ENCODE measurements at places on chromosomes 7 and 10. TPM values are rescaled to one million over a fixed set of nuclear protein-coding genes. Genes with fewer than 3 reads are reported as not detected.
A peak's percentile ranks its signal among the peaks of the same experiment; 100 is the strongest.

Gene NFE2L3
- 2.6 TPM for total RNA-seq

Gene SEMA3D
- total RNA-seq = under 0.01 TPM

Gene SORCS1
- total RNA-seq = not detected

Gene POLR1F
- 35.8 TPM for total RNA-seq

GRCh38 chr7:27111042-27111750, 8.7 kb upstream of the HOXA2 start:
- DNase-seq = peak; percentile 81

- no peak for DNase-seq
Observed at GRCh38 chr10:131199646-131200045, 111.9 kb downstream of the TCERG1L start.

- DNase-seq = peak; percentile 20
Observed at GRCh38 chr7:25789701-25790640, 362.0 kb upstream of the NFE2L3 start.

- peak; percentile 72 for DNase-seq
Observed at GRCh38 chr7:51062222-51062987, 254.2 kb downstream of the COBL start.

DNA sequence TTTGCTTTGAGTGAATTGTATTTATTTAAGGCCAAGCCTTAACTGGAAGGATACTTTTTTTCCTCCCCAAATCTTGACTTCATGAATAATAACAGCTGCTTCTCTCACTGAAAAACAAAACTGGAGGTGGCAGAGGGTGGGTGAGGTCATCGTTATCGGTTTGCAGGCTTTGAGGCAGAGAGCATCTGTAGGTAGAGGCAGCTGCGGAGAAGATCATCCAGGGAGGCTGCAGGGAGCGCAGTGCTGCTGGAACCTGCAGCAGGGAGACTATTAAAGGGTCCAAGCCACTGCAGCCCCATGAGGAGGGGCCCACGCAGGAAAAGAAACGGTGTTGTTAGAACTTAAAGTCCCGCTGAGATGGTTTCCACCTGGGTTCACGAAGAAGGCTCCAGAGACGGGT, 112.1 kb upstream of the SDK1 start:
- DNase-seq = peak; percentile 46

GRCh38 chr7:80720146-80720545, 81.7 kb downstream of the CD36 start:
- DNase-seq = no peak

- no peak for DNase-seq
Observed at GRCh38 chr7:148828965-148829364, 55.1 kb downstream of the EZH2 start.

GRCh38 chr10:103333934-103334520, 16.9 kb downstream of the PCGF6 start:
- DNase-seq = no peak

Gene IDI2
- not detected for total RNA-seq

DNA sequence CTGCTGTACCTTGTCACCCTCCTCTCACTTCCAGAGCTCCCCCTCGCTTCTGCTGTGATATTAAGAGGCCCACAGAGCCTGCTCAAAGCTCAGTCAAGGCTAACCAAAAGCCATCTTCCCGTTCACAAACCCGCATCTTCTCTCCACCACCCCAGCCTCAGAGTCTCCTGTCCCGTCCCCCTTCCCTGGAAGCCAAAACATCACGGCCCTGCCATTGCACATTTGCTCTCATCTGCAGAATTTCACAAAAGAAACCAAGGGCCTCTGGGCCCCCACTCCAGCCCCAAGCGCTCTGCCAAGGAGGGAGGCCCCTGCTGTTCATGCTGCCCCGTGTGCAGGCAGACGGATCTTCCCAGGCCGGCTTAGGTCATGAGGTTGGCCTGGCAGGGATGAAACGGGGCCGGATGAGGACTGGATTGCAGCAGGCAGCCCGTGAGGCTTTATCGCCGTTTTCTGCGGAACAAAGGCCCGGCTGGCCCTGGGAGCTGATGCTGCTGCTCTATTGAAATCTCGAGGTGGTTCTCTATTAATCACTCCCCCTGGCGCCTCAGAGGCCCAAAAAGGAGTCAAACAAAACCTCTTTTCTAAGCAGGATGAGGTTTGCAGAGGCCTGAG, 31.6 kb upstream of the FOXK1 start:
- DNase-seq = no peak

DNA sequence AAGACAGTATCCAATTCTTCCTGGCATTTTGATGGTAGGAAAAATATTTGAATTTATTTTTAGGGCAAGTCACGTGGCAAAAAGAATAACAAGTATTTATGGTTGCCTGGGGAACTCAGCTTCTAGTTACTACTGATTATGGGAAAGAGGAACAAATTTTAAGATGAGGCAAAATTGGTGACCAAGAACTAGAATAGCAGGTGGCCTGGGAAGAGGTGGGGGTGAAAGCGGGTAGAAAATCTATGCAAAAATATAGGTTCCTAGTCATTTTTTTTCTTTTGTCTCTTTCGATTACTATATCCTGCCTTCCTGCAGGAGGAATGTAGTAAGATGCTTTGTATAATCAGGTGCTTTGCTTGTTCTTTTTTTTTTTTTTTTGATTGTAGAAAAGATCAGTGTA, 27.8 kb downstream of the ENTPD1 start:
- no peak for DNase-seq

DNA sequence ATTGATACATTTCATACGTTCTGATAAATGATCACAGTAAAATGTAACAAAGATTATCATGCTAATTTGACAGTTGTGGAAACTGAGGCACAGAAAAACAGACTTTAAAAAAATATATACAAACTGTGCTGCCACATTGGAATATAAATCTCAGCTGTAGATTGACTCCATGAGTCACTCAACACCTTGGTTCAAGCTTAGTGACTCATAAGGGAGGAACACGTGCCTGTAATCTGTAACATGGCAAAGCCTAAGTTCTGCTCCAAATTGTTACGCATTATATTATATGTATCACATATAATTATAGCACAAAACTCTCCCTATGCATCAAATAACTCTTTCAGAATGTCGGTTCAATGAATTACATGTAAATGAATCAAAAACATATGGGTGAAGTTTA, 1047.5 kb downstream of the GATA3 start:
- no peak for DNase-seq

DNA sequence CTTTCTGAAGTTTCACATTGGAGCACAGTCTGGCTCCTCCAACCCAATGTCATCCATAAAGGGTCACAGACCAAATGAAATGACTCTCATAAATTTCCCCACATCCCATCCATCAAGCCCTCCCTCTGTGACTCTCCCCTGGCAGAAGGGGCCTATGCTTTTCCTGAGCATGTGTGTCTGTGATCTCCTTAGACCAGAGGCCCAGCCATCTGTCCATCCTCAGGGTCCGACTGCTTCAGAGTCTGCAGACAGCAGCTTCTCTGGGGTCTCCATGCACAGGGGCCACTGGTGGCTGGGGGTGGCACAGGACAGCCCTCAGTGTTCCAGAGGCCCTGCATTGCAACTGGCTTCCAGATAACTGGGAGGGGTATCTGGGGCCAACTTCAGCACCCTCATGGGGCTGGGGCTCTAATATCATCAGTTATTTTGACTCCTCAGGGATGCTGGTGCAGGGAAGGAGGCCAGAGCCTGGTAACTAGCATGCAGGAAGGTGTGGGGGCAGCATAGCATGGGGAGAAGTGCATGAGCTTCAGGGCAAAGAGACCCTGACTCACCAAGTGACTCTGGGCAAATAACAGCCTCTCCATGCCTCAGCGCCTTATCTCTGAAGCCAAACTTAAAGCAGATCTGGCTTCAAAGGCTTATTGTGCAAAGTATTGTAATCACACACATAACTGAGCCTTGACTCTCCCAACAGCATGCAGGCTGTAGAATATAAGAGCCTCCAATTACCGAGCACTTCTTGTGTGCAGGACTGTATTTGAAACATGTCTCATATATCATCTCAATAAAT, 266.9 kb downstream of the GRID1 start:
- no peak for DNase-seq

GRCh38 chr7:9842301-9842700, 1131.4 kb upstream of the PHF14 start:
- no peak for DNase-seq

DNA sequence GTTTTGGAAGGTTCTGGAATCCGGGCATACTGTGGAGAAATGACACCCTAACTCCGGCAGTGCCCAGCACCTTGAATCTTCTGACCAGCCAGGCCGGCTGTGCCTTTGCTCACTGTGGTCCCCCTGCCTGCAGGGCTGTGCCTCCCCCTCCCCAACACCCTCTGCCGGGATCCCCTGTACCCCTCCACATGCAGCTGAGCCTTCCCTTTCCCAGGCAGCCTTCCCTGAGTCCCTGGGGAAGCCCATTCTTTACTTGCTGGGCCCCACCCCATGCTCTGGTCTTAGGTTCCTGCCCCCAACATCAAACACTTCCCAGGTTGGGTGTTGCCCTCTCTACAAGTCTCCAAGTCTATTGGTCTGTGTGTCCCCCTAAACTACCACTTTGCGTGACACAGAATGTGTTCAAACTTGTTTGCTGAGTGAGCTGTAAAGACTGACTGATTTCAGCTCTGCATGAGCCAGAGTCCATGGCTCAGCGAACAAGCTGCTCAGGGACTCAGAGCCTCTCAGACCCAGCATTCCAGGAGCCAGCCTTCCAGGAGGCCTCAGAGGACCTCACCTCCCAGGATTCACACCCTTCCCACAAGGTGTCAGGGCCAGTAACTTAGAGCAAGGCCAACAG, 31.6 kb downstream of the CALML5 start:
- no peak for DNase-seq

DNA sequence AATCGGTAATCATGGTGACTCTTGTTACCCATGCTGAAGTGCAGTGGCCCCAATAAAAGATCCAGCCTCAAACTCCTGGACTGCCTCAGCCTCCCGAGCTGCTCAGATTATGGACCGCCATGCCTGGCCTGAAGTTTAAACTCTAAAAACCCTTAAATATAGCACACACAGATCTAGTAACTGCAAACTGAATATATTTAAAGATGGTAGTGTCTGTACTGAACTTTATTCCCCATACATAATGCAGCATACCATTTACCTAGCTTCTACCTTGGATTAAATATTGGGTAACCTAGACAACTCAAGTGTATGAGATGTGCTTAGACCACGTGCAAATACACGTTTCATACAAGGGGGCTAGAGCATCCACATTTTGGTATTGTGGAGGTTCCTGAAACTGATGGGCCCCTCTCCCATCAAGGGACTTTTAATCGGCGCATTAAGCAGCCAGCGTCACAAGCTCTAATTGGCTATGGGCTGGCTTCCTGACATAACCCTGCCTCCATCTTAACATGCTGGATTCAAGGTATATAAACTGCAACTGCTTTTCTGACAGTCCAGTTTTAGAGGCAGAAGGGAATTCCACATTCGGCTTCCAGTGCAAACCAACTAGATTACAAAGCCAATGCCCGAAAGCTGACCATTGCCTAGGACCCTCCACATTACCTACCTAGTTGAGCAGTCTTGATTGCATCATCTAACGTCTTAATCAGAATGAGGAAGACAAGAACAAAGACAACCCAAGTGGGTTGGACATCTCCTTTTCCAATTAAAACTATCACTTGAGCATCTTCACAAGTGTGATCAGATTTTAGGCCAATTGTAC, 13.0 kb downstream of the HNRNPA2B1 start:
- DNase-seq = no peak

DNA sequence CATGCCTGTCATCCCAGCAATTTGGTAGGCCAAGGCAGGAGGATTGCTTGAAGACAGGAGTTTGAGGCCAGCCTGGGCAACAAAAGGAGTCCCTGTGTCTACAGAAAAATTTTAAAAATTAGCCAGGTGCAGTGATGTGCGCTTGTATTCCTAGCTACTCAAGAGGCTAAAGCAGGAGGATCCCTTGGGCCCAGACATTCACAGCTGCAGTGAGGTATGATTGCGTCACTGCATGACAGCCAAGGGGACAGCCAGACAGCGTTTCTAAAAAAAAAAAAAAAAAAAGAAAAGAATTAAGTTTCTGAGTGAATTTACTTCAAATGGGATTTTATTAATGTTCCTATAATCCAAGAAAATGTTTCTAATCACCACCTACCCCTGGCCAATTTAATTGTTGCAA, 87.4 kb upstream of the RNF148 start:
- no peak for DNase-seq

Gene CHN2
- not detected for total RNA-seq

GRCh38 chr7:2451171-2452073, 24.8 kb downstream of the GRIFIN start:
- DNase-seq = peak; percentile 71

DNA sequence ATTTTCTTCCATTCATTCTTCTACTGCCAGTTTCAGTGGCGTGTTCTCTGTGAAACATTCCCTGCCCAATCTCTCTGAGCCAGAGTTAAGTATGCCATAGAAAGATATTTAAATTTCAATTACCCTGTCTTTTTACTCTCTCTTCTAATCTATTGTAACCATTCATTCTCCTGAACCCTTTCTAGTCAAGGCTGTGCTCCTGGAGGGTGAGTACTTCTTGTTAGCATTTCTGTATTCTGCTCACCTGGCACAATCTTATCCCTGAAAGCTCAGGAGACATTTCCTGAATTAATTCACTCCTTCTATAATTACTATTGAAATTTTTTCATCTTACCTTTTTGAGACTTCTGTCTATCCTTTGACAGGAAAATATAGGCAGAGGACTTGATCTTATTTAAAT, 271.7 kb downstream of the HGF start:
- no peak for DNase-seq

- DNase-seq = no peak
Observed at GRCh38 chr7:14635955-14636354, 266.6 kb downstream of the DGKB start.

DNA sequence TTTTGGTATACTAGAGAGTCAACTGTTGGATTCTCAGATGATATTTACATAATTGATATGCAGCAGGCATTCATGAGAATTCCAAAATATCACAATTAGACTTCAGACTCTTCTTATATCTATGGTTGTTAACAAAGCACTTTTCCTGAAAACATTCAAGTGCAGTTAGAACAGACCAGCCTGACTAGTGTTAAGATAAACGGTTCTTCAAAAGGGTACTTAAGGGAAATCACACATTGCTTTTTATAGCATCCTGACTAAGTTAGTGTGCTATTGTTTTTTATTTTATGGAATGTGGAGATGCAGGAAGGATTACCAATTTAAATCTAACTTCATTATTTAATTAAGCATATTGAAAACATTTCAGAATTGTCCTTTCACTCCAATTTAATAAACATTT, 405.1 kb downstream of the PLXDC2 start:
- no peak for DNase-seq
